ENCODE measurements at places on chromosomes 12 and 14.

DNA sequence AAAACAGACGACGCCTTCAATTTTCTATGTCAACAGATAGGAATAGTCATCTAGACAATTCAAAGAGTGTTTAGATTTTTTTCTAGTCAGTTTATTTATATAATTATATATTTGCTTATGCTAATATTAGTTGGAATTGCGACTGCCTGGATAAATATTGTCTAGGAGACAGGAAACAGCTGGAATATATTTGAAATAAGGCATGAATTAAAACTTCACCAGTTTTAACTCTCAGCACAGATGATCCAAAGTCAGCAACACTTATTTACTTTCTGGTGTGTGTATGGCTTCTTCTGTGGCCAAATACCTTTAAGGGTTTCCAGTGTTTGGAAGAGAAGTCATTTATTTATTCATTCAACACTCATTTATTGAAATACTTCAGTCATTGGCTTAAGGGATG is 1215.4 kb upstream of the USP15 start:
- DNase-seq = no peak

GRCh38 chr12:57429473-57430111 is 1.3 kb downstream of the R3HDM2 start:
- no peak for DNase-seq

GRCh38 chr12:5391653-5392052 is 40.3 kb upstream of the NTF3 start:
- no peak for DNase-seq

DNA sequence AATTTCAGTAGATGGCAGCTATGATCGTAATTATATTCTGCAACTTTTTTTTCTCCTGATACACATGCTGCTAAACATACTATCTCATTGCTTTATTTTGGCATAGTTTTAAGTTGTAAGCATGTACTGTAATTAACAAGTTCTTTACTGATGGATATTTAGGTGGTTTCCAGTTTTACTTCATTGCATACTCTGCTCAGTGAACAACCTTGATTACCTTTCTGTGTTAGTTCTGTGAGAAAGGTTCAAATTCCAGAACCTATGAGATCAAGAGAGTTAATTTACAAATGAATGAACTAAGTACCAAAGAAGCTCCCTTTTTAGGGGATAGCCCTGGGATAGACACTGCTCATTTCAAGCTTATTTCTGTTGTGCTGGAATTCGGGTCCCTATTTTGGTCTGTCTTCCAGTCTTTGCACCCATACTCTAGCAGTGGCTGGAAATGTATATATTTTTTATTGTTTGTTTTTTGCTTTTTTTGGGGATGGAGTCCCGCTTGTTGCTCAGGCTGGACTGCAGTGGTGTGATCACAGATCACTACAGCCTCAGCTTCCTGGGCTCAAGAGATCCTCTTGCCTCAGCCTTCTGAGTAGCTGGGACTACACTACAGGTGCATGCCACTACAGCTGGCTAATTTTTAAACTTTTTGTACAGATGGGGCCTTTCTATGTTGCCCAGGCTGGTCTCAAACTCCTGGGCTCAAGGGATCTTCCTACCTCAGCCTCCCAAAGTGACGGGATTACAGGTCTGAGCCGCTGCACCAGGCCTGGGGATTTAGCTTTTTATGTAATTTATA is 10.6 kb downstream of the PAPOLA start:
- DNase-seq = no peak

DNA sequence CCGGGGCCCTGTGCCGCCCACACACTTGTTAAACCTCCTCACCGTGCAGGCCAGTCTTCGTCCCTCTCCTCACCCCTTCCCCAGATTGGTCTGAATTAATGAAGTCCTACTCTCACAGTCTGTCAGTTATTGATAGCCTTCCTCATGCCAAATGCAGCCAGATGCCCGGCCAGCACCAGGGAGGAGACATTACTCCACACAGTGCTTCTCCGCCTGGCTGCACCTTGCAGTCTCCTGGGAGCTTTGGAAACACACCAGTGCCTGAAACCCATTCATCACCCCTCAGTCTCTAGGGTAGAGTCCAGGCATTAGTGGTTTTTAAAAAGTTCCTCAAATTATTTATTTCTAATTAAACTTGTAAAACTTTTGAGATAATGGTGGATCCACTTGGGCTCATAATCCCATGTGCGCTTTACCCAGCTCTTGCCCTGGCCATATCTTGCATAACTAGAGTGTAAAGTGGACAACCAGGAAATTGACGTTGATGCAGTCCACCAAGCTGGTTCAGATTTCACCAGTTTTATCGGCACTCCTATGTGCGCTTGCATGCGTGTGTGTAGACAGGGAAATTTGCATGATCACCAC is 38.2 kb upstream of the TSPAN9 start:
- DNase-seq = no peak

- no peak for DNase-seq
Measured at GRCh38 chr12:122917507-122918121, 21.7 kb upstream of the VPS37B start.

GRCh38 chr12:92528586-92528985 is 174.2 kb upstream of the PLEKHG7 start:
- no peak for DNase-seq

DNA sequence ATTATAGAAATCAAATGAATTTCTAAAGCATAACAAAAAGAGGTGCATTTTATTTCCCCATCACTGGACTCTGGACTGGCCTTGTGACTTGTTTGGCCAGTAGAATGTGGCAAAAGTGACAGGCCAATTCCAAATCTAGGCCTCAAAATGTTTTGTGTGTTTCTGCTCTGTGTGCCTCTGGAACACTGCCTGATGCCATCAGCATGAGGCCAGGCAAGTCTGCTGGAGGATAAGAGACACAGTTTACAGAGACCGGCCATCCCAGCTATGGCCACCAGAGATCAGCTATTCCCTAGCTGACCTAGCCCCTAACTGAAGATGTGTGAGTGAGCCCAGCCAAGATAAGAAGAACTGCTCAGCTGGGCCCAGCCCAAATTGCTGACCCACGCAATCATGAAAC is 32.9 kb downstream of the ASCL1 start:
- DNase-seq = no peak

DNA sequence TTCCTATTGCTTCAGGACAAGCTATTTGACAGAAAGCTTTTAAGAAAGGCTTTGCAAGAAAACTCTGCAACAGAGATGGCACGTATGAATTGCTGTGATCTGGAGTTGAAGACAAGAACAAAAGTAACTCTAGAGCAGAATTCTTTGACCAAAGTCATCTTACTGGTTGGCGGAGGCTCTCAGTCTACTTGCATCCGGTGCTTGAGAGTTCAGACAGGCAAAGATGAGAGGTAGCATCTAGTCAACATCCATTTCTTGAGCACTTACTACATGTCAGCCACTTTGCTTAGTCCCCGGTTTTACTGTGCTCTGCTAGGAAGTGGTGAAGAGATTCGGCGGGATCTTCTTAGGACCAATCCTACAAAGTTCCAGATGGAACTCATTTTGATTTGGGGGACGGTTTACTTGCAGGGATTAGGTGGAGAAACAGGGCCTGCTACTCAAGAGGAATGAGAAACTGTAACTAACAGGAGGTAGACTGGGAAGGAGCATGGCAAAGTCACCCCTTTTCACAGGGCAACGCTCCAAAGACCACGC is 404 bp upstream of the CCDC91 start:
- DNase-seq = peak; percentile 19
